ENCODE measurements at places on chromosomes 7 and 10.
A peak's percentile ranks its signal among the peaks of the same experiment; 100 is the strongest.

DNA sequence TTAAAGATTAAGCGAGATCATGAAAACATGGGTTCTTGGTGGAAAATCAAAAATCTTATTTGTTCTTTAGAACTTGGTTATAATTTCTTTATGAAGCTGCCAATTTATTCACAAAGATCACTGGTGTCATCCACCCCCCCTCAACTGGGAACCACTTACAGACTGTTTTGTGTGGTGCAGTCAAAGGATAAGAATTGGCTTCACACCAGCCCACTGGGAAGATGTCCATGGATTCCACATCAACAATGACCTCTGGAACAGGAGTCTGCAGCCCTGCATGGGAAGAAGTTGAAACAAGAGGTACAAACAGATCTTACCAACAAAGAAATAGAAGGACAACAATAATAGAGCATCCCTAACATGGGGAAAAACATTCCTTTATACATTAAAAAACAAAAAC, 205.2 kb downstream of the SFMBT2 start:
- no peak for DNase-seq

- no peak for DNase-seq
Measured at GRCh38 chr10:96856317-96856716, 24.2 kb downstream of the LCOR start.

DNA sequence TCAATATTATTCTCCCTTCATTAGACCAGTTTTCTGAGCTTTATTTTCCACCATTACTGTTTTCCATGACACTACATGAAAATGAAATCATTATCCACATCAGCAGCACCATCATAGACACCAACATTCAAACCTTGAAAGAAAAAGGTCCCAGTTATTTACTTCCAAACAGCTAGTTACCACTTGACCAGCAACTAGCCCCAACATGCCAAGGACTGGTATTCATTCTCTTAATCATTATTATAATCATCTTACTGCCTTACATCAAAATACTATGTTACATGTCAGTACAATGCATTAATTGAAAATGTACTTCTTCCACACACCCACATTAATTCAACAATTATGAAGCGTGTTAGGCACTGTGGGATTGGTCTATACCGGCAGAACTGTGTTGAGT, 199.4 kb downstream of the TSPAN12 start:
- no peak for DNase-seq

GRCh38 chr10:126940670-126941310, 35.6 kb downstream of the DOCK1 start:
- DNase-seq, result no peak

GRCh38 chr10:49359349-49360270, 36.3 kb downstream of the DRGX start:
- peak; percentile 3 for DNase-seq

DNA sequence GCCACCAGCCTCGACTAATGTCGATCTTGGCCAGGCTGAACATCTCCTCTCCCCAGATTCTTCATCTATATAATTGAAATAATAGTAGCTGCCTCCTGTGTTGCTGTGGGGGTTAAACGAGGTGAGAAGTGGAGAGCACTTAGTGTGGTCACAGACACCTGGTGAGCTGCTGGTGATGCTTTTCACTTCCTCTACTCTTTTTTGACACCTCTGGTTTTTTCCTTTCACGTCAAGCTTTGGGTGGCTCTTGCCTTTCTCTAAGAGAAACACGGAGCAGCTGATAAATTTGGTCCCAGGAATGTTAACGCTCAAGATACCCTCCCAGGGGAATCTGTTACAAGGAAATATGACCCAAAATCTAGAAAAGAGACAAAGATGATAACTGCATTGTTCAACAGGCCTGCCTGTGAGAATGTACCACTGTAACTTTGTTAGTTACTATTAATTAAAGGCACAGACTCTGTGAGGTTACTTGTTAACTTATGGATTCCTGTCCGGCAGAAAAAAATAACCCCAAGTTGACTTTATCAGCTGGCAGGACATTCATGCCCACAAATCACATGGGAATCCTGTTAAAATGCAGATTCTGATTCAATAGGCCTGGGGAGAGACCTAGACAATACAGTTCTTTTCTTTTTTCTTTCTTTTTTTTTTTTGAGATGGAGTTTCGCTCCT, 9.5 kb upstream of the NPFFR1 start:
- DNase-seq, result no peak

GRCh38 chr10:45454859-45455258, 80.8 kb downstream of the ALOX5 start:
- DNase-seq, result no peak

DNA sequence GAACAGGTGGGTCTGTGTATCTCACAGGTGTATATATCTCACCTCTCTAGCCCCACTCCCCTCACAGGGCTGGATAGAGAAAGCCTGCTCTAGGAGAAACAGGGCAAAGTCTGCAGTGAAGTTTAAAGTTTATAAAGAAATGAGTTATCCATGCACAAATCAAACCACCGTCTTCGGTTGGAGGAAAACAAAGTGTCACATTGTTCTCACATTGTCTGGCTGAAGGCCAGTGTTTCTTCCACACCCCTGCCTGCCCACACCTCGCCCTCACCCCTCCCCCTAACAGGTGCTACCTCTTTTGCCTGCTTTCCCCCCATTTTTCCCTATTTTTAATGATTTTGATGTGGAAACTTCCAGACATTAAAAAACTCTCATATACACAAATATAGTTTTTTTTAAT, 25.8 kb downstream of the AQP1 start:
- no peak for DNase-seq

- DNase-seq, result no peak
Measured at GRCh38 chr10:11740907-11741306, 1.3 kb upstream of the ECHDC3 start.

DNA sequence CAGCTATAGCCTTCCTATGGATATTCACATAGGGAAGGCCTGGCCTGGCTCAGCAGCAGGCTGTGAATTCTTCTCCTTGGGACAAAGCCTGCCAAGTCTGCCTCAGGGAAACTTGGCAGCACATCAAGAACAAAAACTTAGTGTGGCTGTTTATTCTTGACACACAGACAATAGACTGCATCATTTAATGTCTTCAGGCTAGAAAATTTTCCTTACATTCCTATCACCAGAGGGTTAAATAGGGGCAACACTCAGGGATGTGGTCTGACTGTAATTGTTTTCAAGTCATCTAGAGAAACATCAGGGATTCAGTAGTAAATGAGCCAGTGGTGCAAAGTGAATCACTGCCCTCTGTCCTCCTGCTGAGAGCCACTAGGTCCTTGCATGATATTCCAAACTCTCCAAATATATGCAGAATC, 137.3 kb downstream of the SEMA3C start:
- no peak for DNase-seq

GRCh38 chr7:47303695-47304453, 278.0 kb downstream of the TNS3 start:
- no peak for DNase-seq

GRCh38 chr7:95018021-95018420, 110.6 kb downstream of the PPP1R9A start:
- DNase-seq, result no peak

DNA sequence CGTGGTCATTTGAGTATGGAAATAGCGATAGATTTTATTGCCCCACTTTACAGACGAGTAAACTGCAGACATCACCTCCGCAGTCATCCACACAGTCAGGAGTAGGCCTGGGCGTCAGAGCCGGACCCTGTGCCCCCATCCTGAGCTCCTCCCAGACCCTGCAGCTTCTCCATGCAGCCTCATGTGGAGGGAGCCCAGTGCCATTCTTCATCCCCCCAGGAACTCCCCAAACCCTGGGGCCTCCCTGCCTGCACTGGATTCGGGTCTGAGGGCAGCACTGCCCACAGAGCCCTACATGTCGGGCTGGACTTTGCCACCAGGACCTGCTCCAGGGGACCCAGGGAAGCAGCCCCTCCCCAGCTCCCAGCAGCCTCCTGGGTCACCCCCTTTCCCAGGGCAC, 100.8 kb downstream of the MKI67 start:
- no peak for DNase-seq

GRCh38 chr7:18849130-18849529, 268.3 kb downstream of the TWIST1 start:
- no peak for DNase-seq

GRCh38 chr10:84531396-84531795, 203.0 kb downstream of the CCSER2 start:
- DNase-seq, result no peak

GRCh38 chr10:117449636-117450035, 74.4 kb upstream of the PDZD8 start:
- DNase-seq, result no peak

DNA sequence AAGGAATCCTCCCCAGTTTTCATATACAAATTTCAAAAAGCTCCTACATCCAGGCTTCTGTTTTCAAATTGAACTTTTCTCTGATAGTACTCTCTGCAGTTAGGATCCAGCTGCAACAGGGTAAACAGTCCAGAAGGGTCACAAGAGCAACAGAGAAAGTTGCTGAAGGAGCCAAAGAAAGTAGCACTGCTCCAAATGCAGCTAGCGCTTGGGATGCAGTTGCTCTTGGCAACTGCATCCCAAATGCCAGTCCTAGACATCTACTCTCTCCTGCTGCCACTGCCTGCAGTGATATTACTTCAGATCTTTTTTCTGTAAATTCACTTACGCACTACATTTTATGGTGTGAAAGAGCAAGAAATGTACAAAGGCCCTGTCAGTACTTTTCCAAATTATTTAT, 14.6 kb downstream of the GPR37 start:
- no peak for DNase-seq

DNA sequence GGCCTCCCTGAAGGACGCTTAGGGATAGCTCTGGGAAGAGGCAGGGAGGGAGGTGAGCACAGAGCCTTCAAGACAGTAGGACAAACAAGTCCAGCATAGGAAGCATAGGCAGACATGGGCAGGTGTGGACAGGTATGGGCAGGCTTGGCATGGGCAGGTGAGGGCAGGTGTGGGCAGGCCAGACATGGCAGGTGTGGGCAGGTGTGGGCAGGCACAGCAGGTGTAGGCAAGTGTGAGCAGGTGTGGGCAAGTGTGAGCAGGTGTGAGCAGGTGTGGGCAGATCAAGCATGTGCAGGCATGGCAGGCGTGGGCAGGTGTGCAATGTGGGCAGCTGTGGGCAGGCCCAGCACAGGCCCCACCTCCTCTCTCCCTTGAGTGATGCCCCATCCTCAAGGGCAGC, 148.8 kb upstream of the ZMIZ1 start:
- DNase-seq, result no peak

GRCh38 chr10:86647773-86648703, 6.3 kb upstream of the OPN4 start:
- no peak for DNase-seq

DNA sequence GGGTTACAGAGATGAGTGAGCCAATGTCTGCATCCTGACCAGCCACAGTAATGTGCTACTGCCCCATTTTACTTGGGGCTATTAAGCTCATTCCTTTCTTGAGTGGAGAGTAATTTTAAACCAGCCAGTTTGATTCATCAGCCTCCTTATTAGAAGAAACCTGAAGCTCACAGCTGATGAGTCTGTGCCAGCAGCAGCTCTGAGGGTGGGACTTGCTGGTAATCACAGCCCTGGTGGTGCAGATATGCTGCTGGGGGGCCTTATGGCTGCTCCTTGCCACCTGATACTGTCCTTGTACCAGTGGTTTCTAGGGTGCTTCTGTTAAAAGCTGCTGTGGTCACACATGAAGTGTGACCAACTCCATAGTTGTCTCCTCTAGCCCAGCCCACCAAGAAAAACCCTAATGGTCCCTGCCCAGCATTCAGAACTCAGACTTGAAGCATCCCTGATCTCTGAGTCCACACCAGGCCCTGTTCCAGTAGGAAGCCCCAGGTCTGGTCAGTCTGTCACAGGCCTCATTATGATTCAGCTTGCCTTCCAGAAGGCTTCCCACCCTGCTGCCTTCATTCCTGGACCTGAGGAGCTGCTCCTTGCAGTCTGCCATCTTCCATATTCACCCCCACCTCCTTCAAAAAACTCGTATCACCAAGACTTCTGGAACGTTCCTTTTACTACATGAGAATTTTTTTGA, 28.9 kb upstream of the RBM20 start:
- no peak for DNase-seq

DNA sequence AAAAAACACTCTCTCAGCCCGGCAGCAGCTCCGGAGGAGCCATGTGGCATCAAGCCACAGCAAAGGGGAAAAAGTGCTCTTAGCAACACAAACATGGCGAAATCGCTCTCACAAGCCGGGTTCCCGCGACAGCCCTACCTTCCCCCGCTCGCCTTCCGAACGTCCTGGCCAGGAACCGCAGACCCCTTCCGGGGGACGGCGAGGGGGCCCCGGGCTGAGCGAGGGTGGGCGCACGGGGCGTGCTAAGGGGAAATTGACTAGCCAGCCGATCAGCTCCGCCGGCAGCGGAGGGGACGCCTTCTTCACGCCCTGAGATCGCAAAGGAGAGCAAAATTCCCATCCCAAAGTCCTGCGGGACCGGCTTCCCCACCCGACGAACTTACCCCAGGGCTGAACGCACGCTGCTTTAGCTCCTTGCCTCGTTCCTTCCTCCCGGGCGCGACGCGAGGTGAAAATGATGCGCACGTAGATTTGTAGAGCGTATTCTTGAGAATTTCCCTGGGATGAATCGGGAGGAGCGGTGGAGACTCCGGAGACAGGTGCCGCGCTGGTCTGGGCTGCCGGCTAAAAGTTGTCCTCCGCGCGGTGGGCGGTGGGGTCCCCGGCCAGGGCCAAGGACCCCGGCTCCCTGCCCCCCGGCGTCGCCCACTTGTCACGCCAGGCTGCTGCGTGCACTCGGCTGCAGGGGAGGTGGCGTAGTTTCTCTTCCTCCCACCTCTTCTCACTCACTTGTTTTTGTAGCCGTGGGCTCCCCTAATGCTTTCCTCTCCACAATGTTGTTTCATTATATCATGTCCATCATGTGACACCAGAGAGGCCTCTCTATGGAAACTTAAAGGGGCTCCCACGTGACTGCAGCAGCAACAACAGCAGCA, 220.1 kb upstream of the MKLN1 start:
- DNase-seq, result no peak

DNA sequence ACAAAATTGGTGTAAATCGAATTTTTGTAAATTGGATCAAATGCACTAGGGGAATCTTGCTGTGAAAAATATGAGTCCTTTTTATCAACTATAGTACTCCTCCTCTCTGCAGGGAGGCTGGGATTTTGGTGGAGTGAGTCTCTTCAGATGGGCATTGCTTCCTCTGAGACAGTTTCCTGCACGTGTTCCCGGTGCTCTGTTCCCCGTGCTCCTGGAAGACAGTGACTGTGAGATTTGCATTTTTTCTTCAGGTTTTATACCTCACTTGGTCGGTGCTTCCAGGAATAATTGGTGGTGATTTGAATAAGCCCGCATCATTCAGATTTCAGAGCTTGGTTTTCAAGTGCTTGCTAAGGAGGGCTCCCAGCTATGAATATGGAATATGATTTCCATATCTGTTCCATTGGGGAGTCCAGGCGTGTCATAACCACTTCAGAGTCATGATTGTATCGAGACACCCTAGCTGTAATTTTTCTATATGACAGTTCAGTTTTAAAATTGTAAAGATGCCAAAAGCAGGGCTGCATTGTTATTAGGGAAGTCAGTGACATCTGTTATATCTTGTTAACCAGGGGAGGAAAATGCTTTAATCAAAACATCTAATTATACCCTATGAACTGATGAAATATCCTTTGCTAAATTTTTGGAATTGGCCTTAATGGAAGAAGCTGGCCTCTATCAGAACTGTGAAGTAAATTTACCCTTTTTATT, 12.3 kb downstream of the AUTS2 start:
- DNase-seq, result no peak
